ENCODE measurements at places on chromosomes 5 and 9.

- no peak for DNase-seq
These were observed 48.2 kb downstream of the OXCT1 start for GRCh38 chr5:41822036-41822435.

DNA sequence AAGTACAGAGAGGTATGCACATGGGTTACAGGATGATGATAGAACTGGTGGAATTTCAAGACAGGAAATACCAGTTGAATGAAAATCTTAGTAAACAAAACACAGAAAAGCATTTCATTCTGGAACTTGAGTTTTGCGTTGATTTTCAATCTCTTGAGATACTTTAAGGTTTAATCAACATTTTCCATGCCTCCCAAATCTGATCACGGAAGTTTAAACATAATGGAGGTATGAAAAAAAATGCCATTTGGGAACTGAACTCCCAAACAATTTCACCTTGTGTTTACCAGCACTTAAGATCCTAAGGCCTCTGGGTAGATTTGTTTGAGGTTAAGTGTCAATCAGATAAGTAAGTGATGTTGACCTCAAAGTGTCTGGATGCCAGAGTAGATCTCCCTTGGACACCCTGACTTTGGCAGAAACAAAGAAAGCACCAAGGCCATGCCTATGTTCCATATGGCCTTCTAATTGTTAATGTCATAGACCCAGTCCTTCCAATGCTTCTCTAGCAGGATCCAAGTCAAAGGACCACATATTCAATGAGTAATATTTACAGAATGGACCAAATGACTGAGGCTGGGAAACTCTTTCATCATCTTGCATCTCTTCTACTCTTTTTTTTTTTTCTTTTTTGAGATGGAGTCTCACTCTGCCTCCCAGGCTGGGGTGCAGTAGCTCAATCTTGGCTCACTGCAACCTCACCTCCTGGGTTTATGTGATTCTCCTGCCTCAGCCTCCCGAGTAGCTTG is 216.9 kb downstream of the ARRDC3 start:
- DNase-seq, result no peak

GRCh38 chr9:37775216-37775919 is 9.5 kb downstream of the EXOSC3 start:
- no peak for DNase-seq

DNA sequence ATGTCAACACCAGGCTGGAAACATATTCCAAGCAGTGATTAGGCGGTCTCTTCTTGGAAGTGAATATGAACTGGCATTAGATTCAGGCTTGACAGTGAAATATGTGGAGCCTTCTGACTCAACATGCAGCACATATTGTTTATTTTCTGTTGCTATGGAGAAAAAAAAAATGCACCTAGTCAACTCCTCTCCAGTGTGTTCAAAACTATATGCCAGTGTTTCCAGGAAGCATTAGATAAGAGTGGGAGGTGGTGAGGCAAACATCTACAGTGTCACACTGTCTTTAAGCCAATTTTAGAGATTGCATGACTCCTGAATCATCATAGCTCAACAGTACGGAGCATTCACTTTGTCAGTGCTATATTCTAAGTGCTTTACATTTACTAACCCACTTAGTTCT is 117.9 kb downstream of the HCN1 start:
- no peak for DNase-seq

GRCh38 chr9:36791222-36791950 is 218.7 kb downstream of the MELK start:
- DNase-seq, result no peak

- no peak for DNase-seq
These were observed 509.8 kb downstream of the DMAC1 start for GRCh38 chr9:7289773-7290172.

GRCh38 chr5:92887254-92887653 is 693.8 kb downstream of the NR2F1-AS1 start:
- DNase-seq, result no peak

GRCh38 chr5:66002415-66002814 is 76.0 kb downstream of the ERBIN start:
- DNase-seq, result no peak

DNA sequence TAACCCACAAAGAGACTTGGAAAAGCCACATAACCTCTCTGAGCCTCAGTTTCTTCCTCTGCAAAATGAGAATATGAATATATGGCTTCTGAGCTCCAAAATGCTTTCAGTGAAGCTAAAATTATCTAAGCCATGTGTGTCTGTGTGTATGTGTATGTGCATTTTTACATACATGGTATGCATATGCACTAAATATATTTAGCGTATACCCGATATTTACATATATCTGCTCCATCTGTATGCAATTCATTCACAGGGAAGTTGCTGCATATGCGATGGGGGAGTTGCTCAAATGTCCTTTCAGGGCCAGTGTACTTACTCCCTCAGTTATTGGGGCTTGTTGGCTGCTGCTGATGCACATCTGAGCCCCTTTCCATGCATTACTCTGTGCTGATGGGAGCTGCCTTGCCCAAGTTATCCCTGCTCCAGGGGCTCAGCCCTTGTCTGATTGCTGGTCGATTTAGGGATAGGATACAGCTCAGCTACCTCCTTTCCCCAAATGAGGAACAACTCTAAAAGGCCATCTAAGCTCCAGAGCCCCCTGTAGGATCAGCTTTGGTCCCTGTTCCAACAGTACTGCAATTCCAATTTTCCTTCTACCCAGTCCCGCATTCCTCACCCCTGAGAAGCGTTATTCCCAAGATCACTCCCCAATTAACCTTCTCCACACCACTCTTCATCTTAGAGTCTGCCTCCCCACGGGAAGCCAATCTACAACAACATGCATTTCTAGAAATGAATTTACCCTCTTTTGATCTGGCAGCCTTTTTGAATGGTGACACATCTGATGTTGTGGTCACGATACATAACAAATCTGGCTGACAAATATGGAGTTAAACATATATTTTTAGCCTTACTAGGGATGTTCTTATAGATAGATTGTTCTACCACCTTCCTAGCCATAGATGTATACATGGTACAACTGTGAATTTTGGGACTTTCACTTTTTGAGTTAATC is 15.9 kb downstream of the RHOBTB3 start:
- no peak for DNase-seq

DNA sequence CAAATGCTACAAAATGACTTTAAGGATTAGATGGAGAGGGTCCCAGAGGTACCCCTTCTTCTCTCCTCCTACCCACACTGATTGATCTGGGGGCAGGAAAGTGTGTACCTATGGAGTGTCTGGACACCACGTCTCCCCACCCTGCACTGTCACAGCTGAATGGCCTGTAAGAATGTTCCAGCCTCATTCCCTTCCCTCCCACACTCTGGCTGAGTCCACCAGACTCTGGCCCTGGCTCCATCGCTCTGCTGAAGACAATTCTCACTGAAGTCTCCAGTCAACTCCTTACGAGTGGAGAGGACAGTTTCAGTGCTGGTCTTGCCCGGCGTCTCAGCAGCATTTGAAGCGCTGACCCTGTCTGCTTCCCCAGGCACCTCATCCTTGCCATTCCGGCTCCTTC is 105.8 kb downstream of the TTLL11 start:
- no peak for DNase-seq

DNA sequence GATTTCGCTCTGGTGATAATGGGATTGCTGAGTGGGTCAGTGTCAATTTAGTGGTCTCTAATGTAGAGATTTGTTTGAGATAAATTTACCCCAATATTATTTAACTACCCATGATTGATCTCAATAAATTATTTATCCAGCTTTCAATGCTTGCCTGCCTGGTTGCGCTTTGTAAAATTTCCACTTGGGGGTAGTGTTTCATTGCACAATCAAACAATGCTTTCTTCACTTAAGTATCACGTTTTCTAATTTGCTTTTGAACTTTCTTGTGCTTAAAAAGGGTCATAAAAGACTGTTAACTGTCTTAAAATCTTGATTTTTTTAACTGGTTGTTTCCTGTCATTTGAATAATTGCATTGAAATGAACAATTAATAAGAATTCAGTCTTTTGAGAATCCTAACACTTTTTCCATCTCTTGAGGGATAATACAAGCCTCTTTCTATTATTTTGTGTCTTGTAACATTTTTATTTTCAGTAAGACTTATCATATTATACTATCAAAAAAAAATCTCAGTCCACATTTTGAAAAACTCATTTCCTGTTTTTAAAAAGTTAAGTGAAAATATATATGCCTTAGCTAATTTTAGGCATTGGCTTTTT is 18.7 kb downstream of the HSD17B4 start:
- peak; percentile 61 for DNase-seq

GRCh38 chr5:117880932-117881331 is 1107.4 kb downstream of the DTWD2 start:
- no peak for DNase-seq

GRCh38 chr5:72313141-72313540 is 6.9 kb downstream of the MRPS27 start:
- DNase-seq, result no peak

- no peak for DNase-seq
These were observed 494.6 kb downstream of the ENC1 start for GRCh38 chr5:74145951-74146350.

GRCh38 chr5:69313428-69313827 is 19.2 kb downstream of the CCDC125 start:
- DNase-seq, result no peak

- no peak for DNase-seq
These were observed 123.9 kb downstream of the GHR start for GRCh38 chr5:42547141-42547540.

DNA sequence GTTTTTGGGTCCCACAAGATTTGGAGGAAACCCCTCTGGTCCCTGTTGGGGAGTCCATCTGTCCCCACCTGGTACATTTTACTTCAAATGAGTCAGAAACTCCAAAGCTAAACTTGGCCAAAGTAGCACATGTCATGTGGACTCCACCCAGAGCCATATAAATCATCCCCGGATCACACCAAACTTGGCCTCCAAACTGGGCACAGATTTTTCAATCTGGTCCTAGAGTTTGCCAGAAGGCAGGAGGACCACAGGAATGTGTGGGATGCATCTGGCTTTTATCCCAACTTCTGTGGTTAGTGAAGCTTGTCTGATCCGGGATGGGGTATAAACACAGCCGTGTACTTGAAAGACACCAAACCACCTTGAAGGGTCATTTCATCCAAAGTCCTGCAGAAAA is 66.3 kb downstream of the MAT2B start:
- no peak for DNase-seq

GRCh38 chr5:135382106-135382790 is 16.8 kb downstream of the MACROH2A1 start:
- no peak for DNase-seq

GRCh38 chr5:154791535-154791934 is 36.4 kb downstream of the LARP1 start:
- DNase-seq, result no peak

- no peak for DNase-seq
These were observed 167.3 kb upstream of the MOCS2 start for GRCh38 chr5:53276825-53277224.

DNA sequence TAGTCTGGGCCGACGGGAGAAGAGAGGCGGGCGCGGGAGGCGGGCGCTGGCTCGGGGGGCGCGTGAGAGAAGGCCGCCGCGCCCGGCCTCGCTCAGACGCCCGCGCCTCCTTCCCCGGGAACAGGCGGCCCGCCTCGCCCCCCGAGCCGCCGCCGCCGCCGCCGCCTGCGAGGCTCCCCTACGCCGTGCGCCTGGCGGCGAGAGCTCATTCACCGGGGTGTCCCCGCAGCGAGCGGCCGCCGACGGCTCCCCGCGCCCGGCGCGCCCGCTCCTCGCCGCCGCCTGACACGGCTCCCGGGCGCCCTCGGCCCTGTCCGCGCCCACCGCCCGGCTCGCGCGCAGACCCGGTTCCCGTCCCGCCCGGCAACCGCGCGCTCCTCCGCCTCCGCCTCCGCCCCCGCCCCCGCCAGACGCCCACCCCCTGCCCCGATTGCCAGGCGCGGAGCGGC is at the start of gene GNAQ:
TSS of gene GNAQ (minus strand) at position 368 of the 449 bp plus-strand sequence. CDS start 576 bp downstream, outside the sequence.
- no peak for DNase-seq

GRCh38 chr9:96139592-96140295 is 162.2 kb downstream of the HSD17B3 start:
- no peak for DNase-seq

- no peak for DNase-seq
These were observed 134.5 kb downstream of the NFIB start for GRCh38 chr9:14179449-14179848.

DNA sequence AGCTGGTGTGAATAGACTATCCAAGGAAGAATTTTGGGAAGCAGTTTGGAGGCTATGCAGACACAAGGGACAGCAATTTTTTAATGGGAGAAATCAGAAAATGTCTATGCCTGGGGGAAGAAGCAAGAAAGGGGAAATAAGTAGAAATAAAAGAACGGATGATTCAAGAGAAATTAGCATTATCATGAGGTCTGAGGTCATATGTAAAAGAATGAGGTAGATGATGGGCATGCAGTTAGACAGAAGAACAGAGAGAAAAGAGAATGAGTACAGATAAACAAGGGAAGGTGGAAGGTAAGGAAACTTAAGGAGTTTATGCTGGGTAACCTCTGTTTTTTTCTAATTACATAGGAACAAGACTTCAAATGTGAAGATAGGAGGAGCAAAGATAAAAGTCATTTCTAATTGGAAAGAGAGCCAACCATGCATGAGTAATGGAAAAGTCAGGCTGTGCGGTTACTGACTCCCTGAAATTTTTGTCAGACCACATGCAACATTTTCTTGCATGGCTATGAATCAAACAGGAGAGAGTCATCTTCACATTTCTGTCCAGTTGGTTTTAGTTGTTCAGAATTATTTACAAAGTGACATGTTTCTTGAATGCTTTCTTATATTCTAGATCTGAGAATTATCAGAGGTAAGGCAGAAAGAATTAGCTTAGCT is 101.0 kb upstream of the PIK3R1 start:
- DNase-seq, result no peak

GRCh38 chr5:75021219-75021618 is 31.1 kb downstream of the GCNT4 start:
- DNase-seq, result peak; percentile 9

DNA sequence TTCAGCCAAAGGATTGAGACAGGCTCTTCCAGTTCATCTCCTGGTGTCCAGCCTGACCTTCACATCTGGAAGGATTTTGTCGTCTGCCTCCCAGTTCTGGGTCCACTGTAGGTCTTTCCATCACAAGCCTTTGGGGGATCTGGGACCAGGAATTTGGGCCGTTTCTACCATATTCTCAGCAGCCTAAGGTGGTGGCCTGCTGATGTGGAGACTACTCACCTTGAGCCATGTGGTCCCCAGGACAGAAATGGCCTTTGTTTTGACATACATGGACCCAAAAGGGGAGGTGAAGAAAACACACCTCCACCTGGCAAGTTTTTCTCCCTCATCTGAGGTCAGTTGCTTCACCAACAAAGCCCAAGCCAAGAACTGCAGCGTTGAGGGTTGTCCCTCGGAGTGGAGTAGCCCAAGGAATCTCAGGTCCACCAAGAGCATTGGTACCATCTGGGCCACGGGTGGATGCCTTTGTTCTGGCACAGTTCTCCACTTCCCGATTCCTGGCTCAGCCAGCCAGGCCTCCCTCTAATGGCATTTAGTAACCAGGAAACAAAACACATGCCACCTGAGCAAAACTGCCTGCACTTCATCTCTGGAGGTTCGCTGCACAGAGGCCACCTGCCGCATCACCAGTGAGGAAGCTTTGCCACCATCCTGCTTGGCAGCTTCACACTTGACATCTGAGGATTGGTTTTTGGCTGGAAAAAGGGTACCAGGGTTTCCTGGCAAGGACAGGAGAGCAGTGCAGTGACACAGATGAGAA is 24.7 kb downstream of the AMBP start:
- no peak for DNase-seq

Measured in NAMALWA (cell line).